Fibroblast of skin of scalp (primary cell): ENCODE measurements at places on chromosomes 6 and 20.
A peak's percentile ranks its signal among the peaks of the same experiment; 100 is the strongest.

- peak; percentile 91 for DNase-seq
Measured at GRCh38 chr6:6781172-6781872, 192.8 kb downstream of the LY86 start.

DNA sequence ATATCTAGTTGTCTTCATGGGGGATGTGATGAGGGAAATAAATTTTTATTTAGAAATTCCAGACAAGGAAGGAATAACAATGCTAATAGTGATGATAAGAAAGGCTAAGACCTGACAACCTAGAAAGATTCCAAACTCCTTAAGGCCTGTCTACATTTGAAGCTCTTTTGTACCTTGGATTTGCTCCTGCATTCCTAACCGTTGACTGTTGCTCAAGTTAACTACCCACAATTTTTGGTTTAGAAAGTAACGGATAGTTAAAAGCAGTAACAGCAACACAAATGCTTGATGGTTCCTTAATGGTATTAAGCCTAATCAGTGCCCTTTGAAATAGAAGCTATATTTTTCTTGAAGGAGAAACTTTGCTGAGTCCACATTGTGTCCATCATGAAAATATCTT lies 52.9 kb downstream of the TRMT11 start:
- peak; percentile 23 for DNase-seq

DNA sequence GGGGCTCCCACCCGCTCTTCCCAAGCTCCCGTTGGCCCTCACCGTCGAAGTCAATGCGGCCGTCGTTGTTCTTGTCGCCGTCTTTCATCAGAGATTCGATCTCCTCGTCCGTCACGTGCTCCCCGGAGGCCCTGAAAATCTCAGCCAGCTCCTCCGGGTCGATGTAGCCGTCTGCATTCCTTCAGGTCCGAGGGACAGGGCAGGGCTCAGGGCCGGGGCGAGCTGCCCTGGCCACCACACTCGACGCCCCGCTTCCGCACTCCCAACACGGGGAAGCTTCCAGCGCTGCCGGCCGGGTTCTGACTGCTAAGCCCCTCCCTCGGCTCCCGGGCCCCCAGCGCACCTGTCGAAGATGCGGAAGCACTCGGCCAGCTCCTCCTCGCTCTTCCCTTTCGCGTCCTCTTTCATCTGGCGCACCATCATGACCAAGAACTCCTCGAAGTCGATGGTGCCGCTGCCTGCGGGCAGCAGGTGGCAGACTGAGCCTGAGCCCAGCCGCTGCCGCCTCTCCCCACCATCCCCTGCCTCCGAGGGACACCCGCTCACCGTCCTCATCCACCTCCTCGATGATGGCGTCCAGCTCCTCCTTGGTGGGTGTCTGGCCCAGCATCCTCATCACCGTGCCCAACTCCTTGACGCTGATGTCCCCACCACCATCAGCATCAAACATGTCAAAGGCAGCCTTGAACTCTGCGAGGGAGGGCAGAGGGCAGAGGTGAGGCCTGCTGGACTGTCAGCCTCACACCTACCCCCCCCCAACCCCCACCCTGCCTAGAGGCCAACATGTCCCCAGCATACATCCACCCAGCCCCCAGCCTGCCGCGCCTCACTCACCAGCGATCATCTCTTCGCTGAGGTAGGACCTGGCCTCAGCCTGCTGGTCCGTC lies 2.9 kb downstream of the TNNC2 start:
- DNase-seq = peak; percentile 51

DNA sequence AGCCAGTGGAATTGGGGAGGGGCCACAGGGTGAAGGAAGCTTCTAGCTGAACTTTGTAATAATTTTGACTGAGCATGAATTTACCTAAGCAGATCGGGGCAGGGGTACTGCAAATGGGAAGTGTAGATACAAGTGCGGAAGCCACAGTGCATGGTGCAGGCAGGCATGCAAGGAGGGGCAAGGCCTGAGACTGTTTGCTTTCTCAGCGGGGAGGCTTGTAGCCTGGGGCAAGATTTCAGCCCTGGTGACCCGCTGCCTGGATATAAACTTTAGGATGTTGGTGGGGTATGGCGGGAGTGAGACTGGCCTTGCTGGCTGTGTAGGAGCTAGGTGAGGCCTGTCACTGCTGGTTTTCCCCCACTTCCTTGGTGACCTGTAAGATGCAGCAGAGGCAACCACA lies 266.4 kb upstream of the PREP start:
- DNase-seq = no peak

- DNase-seq = no peak
Measured at GRCh38 chr6:91485047-91485446, 898.2 kb upstream of the MAP3K7 start.

- DNase-seq = peak; percentile 76
Measured at GRCh38 chr6:157613011-157613522, 210.0 kb upstream of the SNX9 start.

GRCh38 chr20:44702776-44703175 lies 12.4 kb upstream of the CCN5 start:
- DNase-seq = peak; percentile 83

DNA sequence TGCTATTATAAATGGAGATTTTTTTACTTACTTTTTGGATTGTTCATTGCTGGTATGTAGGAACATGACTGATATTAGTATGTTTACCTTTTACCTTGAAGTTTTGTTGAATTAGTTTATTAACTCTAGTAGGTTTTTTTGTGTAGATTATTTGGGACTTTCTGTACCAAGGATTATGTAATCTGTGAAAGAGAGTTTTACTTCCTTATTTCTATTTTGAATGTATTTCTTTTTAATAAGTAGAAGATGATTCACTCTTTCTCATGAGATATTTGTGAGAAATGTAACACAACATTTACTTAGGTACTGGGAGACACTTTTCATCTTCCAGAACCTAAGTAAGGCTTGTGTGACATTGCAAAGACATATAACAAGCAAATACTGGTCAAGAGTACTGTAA lies 473.9 kb upstream of the HS3ST5 start:
- no peak for DNase-seq

GRCh38 chr6:125066964-125067363 lies 86.6 kb upstream of the TPD52L1 start:
- DNase-seq = peak; percentile 43

GRCh38 chr6:106099235-106099537 lies 13.1 kb downstream of the PRDM1 start:
- DNase-seq = peak; percentile 55

GRCh38 chr20:50043573-50044352 lies 61.0 kb downstream of the SNAI1 start:
- no peak for DNase-seq

DNA sequence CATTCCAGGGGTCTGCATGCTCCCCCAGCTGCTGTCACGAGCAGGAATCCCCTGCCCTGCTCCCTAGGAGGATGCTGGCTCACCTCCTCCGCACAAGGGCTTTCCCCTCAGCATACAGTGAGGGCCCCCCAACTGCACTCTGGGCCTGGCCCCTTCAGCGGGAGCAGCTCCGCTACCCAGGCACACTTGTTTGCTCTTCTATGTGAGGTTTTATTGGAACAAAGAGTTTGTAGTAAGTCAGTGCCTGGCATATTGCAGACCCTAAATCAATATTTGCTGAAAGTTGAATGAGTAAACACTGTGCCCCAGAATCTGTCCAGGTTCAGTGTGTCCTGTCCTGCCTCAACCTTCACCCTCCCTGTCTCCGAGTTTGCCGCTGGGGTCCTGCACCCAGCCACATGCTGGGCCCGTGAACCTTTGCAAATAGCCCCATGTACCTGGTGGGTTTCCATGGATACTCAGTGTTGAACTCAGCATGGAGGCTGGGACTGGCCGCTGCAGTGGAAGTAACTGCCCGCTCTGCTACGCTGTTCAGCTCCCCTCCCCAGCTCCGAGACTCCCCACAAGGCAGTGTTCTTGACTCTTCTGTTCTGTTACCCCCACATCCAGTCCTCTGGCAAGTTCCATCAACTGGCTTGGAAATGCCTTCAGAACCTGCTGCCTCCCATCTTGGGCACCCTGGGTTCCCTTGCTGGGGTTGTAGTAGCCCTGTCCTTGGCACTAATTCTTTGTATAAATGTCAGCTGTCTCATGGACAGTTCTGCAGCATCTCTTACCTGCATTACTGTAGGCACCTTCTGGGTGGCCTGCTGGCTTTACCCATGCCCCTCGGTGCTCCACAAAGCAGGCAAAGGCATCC lies 15.7 kb downstream of the SLC22A1 start:
- DNase-seq = no peak

DNA sequence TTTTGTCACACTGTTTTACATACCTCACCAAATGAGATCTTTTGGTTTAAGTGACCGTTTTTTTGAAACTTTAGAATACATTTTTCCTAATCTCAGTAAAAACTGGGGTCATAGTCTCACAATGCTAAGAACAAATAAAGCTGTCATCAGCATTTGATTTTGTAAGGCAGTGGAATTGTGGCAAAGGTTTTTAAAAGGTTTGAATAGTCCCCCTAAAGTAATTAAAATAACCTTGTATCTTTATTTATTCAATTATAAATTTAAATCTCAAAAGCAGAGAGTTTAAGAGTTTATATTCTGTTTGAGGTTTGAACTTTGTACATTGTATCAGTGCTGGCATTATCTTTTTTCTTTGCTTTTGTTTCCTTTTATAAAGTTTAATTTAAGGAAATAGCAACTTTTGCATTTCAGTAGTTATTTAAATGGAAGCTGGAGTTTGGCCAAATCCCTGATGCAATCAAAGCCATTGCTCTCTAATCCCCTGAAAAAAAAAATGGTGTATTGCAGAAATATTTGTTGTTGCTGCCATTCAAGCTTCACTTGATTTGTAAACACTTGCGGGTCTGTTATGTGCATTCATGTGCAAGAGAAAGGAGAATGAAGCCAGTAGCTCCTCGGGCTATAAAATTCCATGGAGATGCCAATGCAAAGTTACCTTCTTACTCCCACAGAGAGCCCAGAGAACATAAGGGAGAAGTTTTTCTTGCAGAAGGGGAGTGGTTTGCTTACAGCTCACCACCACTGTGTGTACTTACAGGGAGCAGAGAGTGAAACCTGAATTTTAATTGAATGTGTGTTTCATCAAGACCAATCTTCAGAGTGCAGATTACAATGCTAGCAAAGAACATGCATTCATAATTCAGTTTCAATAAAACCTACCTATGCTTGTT lies 391.8 kb downstream of the ARHGAP18 start:
- peak; percentile 53 for DNase-seq

GRCh38 chr20:31930779-31931178 lies 21.1 kb downstream of the PDRG1 start:
- no peak for DNase-seq

- no peak for DNase-seq
Measured at GRCh38 chr6:158313989-158314388, 1.7 kb downstream of the TULP4 start.

GRCh38 chr20:364905-365794 lies 15.4 kb upstream of the TRIB3 start:
- no peak for DNase-seq

GRCh38 chr6:138824482-138825144 lies 28.7 kb downstream of the ECT2L start:
- DNase-seq = no peak

- DNase-seq = peak; percentile 56
Measured at GRCh38 chr20:54517241-54517975, 42.0 kb downstream of the DOK5 start.
